CD4-positive, alpha-beta T cell treated with Interleukin-17A for 4 hours (primary cell): ENCODE measurements at places on chromosomes 1 and 21.

GRCh38 chr1:55654171-55654570, 439.0 kb upstream of the USP24 start:
- no peak for DNase-seq

GRCh38 chr1:33268457-33268856, 12.2 kb downstream of the ZNF362 start:
- DNase-seq = no peak

GRCh38 chr1:210292231-210292871, 36.4 kb upstream of the HHAT start:
- peak; percentile 35 for DNase-seq

- DNase-seq = no peak
These were observed 49.3 kb downstream of the TGFB2 start for GRCh38 chr1:218394416-218394815.

- no peak for DNase-seq
These were observed 197.5 kb downstream of the ZZZ3 start for GRCh38 chr1:77484926-77485325.

DNA sequence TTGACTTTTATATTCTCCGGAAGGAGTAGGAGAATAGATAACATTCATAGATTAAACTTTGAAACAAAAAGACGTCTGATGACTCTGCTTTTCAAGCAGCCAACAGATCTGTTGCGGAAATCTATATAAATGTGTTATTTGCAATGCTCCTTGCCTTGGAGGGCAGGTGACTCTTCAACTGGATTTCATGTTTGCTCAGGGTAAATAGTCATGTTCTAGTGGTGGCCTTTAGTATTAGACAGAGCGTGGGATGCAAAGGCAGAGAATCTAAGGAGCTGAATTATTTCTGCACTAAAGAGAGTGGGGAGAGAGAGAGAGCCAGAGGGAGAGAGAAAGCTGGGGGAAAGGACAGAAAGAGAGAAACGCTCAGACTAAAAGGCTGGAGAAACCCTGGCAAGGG, 454.3 kb downstream of the AJAP1 start:
- no peak for DNase-seq

GRCh38 chr21:25421321-25422028, 185.8 kb downstream of the MRPL39 start:
- DNase-seq = peak; percentile 64

DNA sequence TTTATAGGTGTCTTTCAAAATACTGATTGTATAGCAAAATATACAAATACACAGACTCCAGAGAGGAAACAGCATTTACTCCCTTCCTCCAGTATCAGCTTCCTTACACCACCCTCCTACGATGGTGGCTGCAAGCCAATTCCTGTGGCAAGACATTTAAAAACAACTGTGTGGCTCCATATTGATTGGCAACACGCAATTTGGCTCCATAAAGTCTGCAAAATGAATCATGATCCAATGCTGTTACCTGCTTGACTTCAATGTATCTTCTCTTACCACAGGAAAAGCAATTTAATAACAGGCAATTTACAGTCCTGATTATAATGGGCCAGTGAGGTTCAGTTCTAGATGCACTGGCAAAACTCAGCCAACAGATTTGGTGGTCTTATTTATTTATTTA, 19.7 kb upstream of the ATP6V1G3 start:
- peak; percentile 32 for DNase-seq

GRCh38 chr1:86508583-86508969, 38.3 kb upstream of the CLCA4 start:
- DNase-seq = no peak

DNA sequence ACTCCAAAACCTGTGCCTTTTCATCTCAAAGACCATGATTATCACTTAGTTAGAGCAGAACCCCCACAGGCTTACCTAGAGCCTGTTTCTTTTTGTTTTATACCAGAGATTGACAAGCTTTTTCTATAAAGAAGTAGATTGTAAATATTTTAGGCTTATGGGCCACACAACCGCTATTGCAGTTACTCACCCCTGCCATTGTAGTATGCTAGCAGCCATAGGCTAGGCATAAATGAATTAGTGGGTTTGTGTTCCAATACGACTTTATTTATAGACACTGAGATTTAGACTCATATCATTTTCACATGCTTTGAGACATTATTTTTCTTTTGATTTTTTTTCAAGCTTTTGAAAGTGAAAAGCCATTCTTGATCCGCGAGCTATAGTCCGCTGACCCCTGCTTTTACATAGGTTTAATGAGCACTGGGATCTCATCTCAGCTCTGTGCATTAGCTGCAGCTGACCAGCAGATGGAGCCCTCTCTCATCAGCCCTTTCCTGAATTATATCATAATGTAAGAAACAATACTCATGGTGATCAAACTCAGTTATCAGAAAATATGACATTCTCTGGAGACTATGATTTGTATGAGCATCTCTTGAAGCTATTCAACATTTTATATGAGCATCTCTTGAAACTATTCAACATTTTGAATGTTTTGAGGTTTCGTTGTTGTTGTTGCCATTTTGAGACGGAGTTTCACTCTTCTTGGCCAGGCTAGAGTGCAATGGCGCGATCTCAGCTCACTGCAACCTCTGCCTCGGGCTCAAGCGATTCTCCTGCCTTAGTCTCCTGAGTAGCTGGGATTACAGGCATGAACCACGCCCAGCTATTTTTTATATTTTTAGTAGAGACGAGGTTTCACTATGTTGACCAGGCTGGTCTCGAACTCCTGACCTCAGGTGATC, 111.9 kb upstream of the L1TD1 start:
- DNase-seq = peak; percentile 46

DNA sequence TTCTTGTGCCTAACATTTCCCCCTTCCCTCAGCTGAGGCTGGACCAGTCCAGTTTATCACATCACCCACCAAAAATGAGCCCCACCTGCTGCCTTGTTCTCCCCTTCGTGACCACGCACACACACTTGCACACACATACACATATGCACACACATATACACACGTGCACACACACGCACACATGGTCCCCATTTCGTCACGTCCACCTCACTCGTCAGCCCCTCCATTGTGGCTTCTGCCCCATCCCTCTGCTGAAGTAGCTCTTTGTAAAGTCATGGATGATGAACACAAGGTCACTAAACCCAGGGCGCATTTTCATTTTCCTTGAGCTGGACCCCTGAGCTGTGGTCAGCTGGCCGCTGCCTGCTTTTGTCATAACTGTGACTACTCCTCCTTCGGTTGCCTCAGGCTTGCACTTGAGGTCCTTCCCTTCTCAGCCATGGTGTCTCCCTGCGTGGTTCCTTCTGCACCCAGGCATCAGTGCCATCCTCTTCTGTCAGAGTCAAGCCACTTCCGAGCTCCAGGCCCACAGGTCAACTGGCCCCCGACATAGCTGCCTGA, 93.8 kb downstream of the SYT2 start:
- DNase-seq = no peak

GRCh38 chr1:226672339-226672762, 66.7 kb downstream of the ITPKB start:
- DNase-seq = no peak

DNA sequence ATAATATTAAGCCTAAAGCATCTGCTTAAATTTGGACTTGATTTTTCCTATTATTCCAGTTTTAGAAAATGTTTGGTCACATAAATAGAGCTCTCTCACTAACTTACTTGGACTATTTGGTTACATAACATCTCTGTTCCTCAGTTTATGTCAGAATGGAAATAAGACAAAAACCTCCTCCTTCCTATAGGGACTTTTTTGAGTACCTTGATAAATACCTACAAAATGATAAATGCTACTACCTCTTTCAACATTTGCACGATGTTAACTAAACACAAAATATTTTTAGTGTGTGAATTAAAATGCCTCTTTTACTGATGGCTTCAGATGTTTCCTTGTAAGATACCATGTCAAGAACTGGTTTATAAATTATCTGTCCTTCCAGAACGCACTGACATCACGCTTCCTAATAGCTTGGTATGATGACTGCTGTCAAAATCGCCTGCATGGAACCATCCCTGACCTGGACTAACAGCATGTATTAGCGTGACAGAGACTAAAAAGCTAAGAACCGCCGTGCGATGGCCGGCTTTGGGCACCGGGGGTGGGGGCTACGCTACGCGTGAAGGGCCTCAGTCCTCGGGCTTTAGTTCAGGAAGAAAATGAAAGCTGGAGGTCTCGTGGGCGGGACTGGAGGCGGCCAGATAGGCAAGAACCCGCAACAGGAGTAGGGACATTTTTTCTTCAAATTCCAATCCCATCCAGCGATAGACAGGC, 133.2 kb upstream of the BARHL2 start:
- DNase-seq = peak; percentile 20

- DNase-seq = no peak
These were observed 20.2 kb downstream of the EXOC8 start for GRCh38 chr1:231317306-231318014.

DNA sequence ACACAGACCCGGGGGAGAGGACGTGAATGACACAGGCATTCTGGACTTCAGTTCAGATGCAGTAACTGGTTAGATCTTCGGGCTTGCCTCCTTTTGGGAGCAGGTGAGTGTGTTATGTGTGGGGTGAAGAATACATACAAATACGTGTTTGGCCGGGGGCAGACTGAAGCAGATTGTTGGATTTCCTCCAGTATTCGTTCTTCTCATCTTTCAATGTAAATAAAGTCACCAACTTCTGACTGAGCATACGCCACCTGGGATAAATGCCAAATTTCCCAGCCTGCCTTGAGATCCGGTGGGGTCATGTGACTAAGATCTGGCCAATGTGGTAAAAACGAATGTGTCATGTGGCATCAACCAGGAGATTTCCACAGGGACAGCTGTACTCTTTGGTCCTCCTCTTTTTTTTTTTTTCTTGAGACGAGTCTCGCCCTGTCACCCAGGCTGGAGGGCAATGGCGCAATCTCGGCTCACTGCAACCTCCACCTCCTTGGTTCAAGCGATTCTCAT, 189.8 kb downstream of the RGS7 start:
- no peak for DNase-seq

- peak; percentile 36 for DNase-seq
These were observed 3.7 kb upstream of the MEGF6 start for GRCh38 chr1:3614755-3615742.

DNA sequence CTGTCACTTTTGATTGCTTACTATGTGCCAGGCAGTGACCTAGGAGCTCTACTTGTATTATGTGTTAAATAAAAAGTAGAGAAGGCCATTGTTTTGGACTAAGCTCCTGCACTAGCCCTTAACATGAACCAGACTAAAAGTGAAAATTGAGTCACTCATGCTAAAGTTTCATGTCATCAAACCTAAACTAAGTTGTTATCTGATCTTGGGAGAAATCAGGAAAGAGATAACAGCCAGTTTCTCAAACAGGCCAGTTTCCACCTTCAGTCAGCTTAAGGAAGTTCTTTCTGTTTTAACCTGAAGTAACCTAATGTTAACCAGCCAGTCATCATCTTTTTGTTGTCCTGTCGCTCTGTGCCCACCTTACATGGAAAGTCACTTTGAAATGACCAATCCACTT, 102.1 kb upstream of the MARK1 start:
- DNase-seq = no peak

- DNase-seq = no peak
These were observed 66.9 kb upstream of the MAP1LC3C start for GRCh38 chr1:242065813-242066212.

GRCh38 chr1:207109004-207109403, 5.0 kb downstream of the C4BPA start:
- no peak for DNase-seq

GRCh38 chr1:237041795-237042525, at the start of gene RYR2:
RYR2 (plus strand) TSS chr1:237042184; CDS start chr1:237042522, 338 bp downstream.
- no peak for DNase-seq

GRCh38 chr1:207897188-207897587, 13.7 kb downstream of the CD34 start:
- DNase-seq = no peak
